Pulmonary artery endothelial cell (primary cell): ENCODE measurements at places on chromosomes 6 and 20.

DNA sequence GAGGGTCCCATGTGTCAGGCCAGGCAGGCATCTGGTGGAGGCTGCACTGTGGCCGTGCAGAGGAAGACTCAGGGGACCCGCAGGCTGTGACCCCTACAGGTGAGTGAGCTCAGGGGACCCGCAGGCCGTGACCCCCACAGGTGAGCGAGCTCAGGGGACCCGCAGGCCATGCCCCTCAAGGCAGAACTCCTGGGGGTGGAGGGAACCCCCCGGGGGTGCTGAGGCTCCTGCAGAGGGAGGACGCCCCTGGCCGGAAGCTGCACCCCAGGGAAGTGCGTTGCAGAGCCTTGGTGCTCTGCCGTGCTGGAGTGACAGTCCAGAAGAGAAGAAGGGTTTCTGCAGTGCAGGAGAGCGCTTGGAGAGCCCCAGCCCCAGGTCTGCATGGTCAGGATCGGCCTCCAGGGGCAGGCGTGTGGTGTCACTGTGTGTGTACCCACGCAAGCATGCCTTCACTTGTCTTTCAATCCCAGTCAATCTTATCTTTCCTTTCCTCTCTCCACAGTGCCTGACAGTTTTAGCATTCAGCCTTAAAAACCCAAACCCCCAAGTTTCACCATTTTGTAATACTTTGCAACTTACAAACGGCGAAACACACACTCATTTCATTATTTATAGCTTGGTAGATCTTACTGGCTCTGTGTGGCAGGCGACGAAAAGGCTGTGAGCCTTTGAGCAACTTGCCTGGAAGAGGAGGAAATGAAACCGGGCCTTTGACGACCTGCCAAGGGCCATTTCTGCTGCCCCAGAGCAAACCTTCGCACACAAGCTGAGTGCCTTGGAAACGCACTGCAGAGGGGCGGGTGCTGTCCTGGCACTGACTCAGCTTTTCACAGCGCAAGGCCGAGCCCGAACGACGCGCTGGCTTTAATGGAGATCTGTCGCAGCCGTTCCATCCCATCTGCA is 101.4 kb upstream of the AGPAT4 start:
- no peak for DNase-seq

DNA sequence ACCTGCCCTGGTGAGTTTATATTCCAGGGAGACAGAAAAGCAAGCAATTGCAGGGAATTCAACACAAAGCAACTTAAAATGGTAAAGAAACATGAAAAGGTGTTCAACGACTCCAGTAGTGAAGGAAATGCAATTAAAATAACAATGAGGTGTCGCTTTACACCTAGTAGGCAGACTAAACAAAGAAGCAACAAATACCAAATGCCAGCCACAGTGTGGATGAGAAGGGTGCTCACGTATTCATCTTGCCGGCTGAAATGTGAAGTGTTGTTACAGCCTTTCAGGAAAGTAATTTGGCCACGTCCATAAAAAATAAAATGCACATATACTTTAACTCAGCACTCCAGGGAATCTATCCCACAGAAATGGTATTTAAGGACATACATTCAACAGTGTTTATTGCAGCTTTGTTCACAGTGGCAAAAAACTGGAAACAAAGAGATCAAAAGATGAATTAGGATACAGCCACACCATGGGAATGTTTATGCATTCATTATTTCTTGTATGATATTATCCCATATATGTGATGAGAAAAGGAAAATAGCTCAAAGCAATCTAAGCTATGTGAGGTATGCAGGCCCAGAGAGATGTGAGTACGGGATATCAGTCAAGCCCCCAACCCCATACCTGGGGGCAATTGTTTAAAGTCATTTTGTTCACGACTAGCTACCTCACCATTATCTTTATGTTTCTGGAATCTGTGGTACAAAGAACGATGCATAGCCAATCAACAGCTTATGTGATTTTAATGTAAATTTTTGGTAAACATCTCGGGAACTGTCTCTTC is 266.0 kb upstream of the SOX4 start:
- DNase-seq, result no peak

DNA sequence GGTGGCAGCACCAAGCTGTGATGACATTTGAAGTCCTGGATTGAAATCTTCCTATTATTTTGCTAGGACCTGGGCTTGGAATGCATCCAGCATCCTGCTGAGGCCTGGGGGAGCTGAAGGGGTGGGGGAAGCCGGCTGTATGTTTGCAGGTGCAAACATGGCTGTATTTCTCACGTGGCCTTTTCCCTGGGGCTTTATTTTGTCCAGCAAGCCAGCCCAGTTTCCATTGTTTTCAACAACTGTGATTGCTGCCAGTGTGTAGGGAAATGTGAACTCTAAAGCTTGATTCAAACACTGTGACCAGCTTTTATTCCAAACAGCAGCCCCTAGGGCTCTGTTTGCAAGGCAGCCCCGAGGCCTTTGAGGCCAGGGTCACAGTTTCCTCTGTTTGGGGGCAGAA is 683.0 kb downstream of the DHX35 start:
- no peak for DNase-seq

DNA sequence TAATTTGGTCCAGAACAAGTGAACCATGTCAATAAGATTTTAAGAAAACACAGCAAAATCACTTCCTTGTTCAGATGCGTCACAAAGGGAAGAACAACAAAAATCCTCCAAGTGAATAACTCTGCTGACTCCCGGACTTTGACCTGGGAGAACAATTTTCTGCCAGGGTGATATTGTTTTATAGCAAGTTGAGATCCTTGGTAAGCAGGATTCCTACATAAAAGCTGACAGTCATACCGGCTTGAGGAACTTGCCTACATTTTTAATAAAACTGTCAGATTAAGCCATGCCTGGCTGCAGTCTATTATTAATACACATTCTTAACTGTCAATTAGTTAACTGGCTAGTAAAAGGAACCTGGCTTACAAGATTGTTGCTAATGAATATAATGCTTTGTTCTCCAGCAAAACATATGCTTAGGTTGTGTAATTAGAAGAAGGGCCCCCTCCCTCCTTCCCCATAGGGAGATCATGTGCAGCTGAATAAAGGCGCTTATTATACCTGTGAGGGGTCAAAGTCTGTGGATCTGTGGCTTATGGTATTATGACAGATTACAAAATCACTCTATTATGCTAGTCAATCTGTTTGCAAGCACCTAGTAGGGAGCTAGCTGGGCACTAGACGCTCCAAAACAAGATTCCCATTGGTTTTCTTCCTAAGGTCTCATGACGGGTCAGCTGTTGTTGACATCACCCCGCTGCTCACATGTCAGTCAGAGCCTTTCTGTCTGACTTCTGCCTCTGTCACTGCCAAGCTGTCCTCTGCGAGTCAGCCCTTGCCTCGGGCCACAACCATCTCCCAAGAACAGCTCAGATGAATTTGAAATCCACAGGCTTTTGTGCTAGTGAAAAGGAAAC is 44.6 kb upstream of the SEC63 start:
- no peak for DNase-seq

- no peak for DNase-seq
Measured at GRCh38 chr6:45300736-45301135, 27.4 kb upstream of the RUNX2 start.

DNA sequence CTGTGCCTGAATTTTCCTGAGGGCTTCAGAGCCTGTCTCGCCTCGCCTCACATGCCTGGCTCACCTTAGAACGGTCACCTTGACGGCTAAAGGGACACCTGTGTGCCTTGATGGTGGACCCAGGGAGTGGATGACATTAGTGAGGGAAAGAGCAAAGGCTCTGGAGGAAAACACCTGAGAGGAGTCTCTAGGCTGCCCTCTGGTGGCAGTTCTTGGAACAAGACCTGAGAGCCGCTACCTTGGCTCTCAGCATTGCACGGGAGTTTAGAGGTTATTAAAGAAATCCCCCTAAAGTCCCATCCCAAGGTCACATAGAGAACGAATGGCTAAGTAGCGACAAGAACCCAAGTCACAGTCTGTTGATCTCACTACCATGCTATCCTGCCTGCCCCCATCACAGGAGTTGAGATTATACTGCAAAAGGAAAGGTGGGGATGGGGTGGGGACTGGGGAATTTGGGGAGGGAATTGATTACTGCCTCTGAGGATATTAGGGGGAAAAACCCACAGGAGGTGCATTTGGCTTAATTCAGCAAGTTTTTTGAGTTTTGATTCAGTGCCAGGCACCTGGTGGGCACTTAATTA is 7.9 kb upstream of the CDSN start:
- no peak for DNase-seq

DNA sequence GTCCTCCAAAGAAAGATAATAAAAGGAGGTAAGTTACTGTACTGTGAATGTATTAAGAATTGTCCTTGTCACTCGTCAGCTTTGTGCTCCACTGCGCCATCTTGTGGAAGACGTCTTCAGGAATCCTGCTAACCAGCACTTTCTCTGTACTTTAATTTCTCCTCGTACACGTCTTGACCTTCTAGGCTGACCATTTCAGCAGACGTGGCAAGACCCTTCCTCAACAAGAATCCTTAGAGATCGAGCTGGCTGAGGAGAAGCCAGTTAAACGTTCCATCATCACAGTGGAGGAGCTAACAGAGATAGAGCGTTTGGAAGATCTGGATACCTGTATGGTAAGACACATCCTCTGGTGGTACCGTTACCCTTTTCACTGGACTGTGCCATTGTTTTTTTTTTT is 95.5 kb upstream of the SCGN start:
- DNase-seq, result peak; percentile 43

- no peak for DNase-seq
Measured at GRCh38 chr6:96898241-96898851, 655 bp upstream of the NDUFAF4 start.
